ENCODE measurements at places on chromosomes 4 and X.

DNA sequence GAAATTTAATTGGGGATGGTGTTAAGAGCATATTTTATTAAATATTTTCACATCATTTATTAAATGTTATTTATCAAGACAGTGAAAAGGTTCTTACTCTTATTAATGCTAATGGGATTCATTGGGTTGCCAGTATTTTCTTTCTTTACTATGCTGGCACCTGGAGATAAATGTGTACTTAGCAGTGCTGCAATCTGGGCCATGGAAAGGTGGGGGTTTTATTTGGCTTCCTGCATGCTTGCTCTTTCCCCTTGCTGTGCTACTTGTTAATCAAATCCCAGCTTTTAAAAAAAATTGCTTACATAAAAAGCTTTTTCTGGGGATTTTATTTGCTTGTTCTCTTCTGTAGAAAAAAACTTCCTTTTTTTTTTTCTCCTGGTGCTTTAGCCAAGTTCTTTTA lies 48.3 kb downstream of the ZAR1 start:
- peak; percentile 47 for DNase-seq

- no peak for DNase-seq
Measured at GRCh38 chrX:41971346-41971745, 48.0 kb upstream of the CASK start.

GRCh38 chr4:47672696-47673095 lies 165.2 kb downstream of the CORIN start:
- DNase-seq: no peak

- DNase-seq: no peak
Measured at GRCh38 chr4:108555701-108556100, 64.7 kb upstream of the RPL34 start.

DNA sequence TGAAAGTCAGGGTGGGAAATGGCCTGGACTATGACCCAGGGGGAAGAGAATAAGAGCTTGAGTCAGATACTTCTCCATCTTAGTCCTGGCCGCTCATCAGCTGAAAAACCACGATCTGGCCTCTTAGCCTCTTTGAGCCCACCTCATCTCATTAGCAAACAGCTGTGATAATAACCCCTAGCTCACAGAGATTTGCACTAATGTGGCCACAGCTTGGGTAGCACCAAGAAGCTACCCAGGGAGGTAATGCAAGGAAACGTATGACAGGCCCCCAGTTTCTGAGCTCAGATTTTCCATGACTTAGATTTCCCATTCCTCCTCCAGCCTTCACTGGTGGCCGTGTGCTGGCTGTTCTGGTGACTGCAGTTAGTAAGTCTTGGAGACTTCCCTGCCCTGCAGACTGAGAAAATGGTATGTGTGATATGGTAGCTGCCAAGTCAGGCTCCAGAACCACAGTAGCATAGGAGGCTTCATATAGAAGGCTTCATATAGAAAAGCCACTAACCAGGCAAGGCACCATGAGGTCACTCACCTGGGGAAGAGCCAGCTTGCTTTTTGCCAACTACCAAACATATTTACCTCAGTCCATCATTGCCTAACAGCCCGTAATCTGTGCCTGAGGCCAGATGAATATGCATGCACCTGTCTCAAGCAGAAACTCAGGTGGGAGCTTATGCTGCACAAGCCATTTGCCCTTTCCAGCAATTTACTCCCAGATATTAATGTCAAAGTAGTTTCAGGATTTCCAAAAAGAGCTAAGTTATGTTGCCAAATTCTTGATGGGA lies 51.4 kb upstream of the GABRE start:
- DNase-seq: no peak

DNA sequence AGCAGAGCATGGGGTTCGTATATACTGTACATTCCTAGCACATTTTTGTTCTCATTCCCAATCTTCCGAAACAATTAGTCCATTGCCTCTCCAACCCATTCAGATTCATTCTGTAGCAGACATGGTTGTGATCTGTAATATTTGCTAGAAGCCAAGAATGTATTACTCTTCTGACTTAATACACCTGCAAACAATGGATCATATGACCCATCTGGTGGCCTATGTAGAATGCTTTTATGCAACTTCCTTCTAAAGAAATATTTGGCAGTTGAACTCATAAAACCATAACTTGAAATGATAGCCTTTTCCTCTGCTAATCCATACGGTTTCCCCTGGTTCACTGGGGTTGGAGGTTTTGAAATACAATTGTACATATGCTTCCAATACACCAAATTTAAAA lies 32.8 kb upstream of the SGMS2 start:
- DNase-seq: no peak
